ENCODE measurements at places on chromosomes 11 and 22. TPM values are rescaled to one million over a fixed set of nuclear protein-coding genes. Genes with fewer than 3 reads are reported as not detected.

The PHF21B gene
- 1.0 TPM for total RNA-seq

The KLHL35 gene
- total RNA-seq, result 0.83 TPM

The SLC37A2 gene
- total RNA-seq, result 0.16 TPM

The GNG3 gene
- not detected for total RNA-seq

The NRXN2 gene
- 0.32 TPM for total RNA-seq

The RELT gene
- total RNA-seq, result 7.7 TPM

All from A549 treated with Hydrocortisone at 1 μM for 4 hours (cell line).